Right cardiac atrium (tissue), 5 donors: ENCODE measurements at places on chromosomes 2 and 18. TPM values are rescaled to one million over a fixed set of nuclear protein-coding genes. Genes with fewer than 3 reads are reported as not detected.

The SPR gene
- total RNA-seq = 48.4 TPM

The LOXL3 gene
- 4.3 TPM for total RNA-seq

The MZT2B gene
- total RNA-seq = 222 TPM

The RFX8 gene
- 0.53 TPM for total RNA-seq

The IL18RAP gene
- total RNA-seq = 0.74 TPM

The SCG2 gene
- total RNA-seq = 0.09 TPM

The FAM228B gene
- 50.1 TPM for total RNA-seq

The TMEM200C gene
- total RNA-seq = 8.4 TPM

The GTF2A1L gene
- total RNA-seq = not detected

The ACMSD gene
- total RNA-seq = not detected

The LDLRAD4 gene
- total RNA-seq = 159 TPM

The CBLN2 gene
- total RNA-seq = 0.09 TPM

The ALPI gene
- total RNA-seq = not detected

The CCDC150 gene
- 1.4 TPM for total RNA-seq

The RBM43 gene
- 3.6 TPM for total RNA-seq

The RAB17 gene
- 2.2 TPM for total RNA-seq

GRCh38 chr18:35026407-35027061 is 14.7 kb upstream of the MAPRE2 start:
- DNase-seq = no peak

GRCh38 chr2:123164216-123164615 is 860.9 kb upstream of the CNTNAP5 start:
- no peak for DNase-seq

DNA sequence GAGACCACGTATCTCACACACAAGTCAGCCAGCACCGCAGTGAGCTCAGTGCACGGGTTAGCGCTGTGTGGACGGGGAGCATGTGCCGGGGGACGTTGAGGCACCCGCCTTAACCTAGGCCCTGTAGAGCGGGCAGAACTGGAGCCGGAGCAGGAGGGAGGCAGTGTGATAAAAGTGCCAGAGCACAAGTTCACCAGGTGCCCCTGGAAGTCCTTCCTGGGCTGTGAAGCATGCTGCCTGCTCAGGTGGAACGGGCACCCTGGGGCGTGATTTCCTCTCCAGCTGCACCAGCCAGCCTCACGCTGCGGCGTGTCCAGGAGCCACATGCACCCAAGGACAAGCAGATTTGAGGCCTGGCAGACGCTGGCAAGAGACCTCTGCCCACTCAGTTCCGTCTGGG is 50.3 kb downstream of the ITGB1BP1 start:
- DNase-seq = no peak

DNA sequence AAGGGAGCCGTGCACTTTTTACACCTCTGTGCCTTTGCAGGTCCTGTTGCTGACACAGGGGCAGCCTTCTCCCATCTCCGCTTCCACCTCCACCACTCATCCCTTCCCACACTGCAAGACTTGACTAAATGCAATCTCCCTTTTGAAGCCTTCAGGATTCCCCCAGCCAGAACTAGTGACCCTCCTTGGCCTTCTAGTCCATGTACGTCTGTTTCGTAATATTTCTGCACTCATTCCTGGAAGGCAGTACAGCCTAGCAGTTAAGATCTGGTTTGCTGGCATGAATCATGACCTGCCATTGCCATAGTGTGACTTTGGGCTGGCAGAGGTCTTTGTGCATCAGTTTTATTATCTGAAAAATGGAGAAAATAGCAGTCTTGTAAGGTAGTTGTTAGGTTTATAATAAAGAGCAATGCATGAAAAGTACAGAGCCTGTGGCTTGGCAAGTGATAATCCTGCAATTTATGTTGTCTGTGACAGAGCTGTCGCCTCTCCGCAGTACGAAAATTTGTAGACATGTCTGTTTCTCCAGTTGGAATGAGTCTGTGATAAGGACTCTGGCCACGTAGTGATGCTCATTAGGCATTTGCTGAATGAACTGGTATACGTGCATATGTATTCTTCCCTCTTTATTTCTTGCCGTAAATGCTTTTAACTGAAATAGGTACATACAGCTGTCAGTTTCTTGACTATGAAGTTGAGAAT is 36.7 kb downstream of the NCK2 start:
- no peak for DNase-seq

DNA sequence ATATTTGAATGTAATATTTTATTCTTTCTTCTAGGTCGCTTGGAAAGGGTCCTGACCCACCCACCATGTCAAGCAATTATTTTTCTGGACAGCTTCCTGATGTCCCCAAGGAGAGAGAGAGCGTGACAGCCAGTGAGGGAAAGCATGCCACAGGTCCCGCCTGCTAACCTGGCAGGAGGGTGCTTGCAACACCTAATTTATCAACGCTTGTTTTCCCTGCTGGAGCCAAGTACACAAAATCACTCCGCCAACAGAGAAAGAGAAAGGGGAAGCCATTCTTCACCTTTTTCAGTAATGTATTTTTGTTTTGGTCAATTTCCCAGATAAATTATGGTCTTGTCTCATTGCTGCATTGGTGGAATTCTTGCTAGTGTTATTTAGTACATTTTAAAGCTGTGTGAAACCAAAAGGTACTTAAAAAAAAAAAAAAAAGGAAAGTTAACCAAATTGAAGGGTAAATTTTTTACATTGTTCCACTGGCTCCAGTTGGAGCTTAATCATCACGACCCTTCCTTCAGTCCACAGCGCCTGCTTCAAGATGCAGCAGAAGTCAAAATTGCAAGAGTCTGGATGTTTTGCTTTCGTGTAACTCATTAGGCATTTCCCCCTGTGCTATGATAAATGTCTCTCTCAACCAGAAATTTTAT is 88.5 kb upstream of the COPS8 start:
- DNase-seq = no peak

- DNase-seq = no peak
Observed at GRCh38 chr2:128489526-128490273, 171.0 kb upstream of the HS6ST1 start.

- no peak for DNase-seq
Observed at GRCh38 chr18:78390348-78390951, 589.2 kb upstream of the SALL3 start.

GRCh38 chr18:37935086-37935485 is 369.5 kb upstream of the CELF4 start:
- no peak for DNase-seq

DNA sequence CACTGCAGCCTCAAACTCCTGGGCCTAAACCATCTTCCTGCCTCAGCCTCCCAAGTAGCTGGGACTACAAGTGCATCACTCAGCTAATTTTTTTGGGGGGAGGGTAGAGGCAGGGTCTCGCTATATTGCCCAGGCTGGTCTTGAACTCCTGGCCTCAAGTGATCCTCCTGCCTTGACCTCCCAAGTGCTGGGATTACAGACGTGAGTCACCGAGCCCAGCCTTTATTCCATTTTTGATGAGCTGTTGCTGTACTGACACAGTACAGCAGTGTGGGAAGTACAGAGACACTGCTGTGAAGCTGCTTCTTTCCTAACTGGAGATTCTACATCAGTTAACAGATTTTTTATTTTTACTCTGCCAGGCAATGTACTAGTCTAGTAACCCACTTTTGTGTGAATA is 18.8 kb downstream of the PTRHD1 start:
- no peak for DNase-seq

- DNase-seq = no peak
Observed at GRCh38 chr18:4400911-4401310, 54.2 kb downstream of the DLGAP1 start.

GRCh38 chr2:1079873-1080799 is 129.5 kb downstream of the SNTG2 start:
- no peak for DNase-seq

DNA sequence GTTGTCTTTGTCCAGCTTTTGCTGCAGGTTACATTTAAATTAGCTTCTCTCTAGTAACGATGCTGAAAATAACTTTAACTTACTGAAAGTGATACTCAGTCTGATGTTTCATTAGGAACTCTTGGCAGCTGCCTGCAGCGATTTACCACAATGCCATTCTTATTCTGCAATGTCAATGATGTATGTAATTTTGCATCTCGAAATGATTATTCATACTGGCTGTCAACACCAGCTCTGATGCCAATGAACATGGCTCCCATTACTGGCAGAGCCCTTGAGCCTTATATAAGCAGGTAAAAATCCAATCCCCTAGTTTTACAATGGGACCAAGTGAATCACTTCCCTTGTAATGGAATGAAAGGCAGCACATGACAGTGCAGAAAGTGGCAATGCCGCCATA is 16.3 kb upstream of the MFF start:
- no peak for DNase-seq

DNA sequence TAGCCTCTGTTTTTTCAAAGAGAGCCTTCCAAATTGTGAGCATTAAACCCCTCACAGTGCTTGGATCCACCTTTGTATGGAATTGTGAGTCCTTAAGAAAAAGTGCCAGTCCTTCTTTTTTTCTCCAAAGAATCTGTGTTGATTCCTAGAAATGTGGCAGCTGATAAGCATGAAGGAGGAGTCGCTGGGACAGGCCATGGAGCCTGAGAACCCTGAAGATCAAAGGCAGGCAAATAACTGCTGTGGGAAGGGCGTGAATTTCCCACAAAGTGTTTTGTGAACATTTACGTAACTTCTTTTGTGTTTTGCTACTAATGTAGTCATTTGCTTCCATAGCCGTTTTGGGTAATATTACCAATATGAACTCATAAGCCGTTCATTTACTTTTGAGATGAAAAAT is 27.7 kb upstream of the CHMP1B start:
- DNase-seq = no peak

GRCh38 chr2:44130441-44130840 is 38.2 kb upstream of the PPM1B start:
- DNase-seq = no peak

- DNase-seq = no peak
Observed at GRCh38 chr18:56988022-56988421, 158.9 kb upstream of the BOD1L2 start.

DNA sequence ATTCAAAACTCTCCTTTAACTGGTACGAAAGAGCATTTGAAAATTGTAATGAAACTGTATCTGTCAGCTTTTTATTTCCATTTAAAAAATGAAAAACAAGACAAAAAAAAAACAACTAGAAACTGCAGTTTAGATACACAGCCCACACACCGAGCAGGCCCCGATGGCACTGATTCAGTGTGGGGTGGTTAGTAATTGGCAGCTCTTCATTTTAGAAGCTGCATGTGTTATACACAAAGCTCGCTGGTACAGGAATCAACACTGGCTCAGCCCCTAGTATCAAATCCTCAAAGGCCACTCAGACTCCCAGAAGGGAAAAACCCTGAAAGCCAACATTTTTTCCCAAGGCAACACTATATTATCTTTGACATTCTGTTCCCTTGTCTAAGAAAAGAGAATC is 30.5 kb upstream of the RMDN2 start:
- DNase-seq = no peak

- no peak for DNase-seq
Observed at GRCh38 chr2:126913329-126913728, 14.6 kb downstream of the TEX51 start.

DNA sequence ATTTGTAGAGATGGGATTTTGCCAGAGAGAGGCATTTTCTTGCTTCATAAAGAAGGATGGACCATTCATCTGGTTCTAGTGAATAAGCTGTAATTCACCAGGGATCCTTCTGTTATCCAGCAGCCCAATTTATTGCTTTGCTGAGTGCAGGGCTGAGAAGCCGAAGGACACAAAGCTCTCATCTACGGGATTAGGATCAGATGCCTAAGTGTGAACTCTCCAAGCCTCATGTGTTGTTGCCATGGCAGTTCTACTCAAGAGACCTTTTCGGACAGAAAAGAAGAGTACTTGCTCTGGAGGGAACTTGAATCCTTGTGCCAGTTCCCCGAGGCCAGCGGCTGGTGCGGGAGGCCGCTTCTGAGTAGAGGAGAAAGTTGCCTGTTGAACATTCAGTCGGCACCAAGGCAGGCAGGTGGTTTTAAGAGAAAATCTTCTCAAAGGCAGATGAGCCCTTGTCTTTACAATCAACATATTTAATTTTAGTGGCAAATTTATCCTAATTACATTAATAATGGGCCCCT is 38.4 kb upstream of the MBP start:
- no peak for DNase-seq

- no peak for DNase-seq
Observed at GRCh38 chr2:156483741-156484173, 47.6 kb downstream of the GPD2 start.

DNA sequence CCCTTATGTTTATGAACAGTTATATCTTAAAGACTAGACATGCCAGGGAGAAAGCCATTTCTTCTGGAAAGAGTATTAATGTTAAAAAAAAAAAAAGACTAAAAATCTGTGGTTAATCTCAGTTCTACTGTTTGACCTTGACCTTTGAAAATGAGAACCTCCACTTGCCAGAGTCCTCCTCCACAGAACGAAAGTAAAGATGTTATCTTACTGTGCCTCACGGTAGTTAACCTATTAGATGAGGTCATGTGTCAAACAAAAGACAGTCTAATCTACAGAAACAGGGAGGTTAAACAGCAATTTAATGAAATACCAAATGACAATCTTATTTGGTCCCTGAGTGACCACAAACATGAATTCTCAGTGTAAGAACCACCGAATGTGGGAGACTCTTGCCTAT is 51.2 kb downstream of the SLC14A2 start:
- no peak for DNase-seq
